ENCODE measurements at places on chromosomes 7 and 10.

- DNase-seq = no peak
Measured at GRCh38 chr10:69479240-69480067, 28.2 kb downstream of the TSPAN15 start.

DNA sequence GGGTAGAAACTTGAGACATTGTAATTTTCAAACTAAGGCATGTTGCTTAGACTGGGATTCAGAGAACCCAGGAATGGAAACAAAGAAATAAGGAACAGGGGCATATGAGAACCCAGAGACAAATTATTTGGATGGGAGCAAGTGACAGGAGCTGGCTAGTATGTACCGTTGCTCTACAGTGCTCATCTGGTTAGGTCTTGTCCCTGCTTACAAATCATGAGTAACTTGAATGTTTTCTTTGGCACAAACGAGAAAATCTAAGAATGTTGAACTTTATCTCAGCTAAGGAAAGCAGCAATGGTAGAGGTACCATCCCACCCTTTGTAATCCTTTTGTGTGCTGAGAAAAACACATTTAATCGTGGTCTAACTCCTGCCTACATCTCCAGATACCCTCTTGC lies 116.0 kb upstream of the IMMP2L start:
- DNase-seq = no peak

- DNase-seq = no peak
Measured at GRCh38 chr7:140334341-140335057, 63.8 kb downstream of the SLC37A3 start.

DNA sequence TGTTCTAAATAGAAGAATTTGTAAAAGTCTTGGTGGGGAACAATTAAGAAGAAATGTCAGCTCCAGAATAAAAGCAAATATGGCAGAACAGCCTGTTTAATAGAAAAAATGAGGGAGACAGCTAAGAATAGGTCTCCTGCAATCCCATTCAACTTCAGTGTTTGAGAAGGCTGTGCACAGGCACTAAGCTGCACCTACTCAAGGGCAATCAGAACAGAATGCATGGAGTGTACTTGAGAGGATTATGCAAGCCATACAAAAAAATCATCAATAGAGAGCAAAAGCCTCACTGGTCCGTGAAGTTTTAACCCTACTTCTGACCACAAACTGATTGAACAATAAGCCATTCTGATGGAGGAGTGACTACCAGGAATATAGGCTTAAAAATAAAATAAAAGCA lies 690.7 kb upstream of the PCDH15 start:
- DNase-seq = no peak

- no peak for DNase-seq
Measured at GRCh38 chr10:19832699-19833098, 16.5 kb downstream of the PLXDC2 start.

DNA sequence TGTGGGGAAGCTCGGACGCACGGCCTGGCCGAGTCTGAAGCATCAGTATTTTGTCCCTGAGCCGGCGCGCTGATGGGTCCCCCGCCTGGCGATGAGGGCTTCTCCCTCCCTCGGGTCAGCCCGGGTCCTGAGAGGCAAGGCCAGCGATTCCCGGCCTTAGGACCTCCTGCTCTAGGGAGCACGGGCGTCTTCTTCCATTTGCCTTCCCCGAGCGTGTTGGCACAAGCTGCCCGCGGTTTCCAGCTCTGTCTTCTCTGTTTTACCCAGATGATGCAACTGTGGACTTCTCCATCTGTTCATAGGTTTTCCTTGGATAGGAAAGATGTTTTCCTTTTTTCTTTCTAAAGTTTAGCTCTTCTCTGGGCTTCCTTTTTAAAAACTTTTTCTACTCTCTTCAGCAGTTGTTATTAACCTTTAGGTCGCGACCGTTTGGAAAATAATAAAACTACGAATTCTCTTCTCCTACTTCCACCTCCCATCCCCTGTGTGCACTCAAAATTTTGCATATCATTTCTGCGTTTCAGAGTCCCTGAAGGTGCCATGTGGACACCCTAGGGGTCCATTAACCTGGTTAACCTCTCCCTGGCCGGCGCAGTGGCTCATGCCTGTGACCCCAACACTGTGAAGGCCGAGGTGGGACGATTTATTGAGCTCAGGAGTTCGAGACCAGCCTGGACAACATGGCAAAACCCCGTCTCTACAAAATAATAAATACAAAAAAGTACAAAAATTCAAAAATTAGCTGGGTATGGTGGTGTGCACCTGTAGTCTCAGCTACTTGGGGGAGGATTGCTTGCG lies 1.4 kb upstream of the SLC25A28 start:
- no peak for DNase-seq

GRCh38 chr7:3497796-3498195 lies 196.7 kb downstream of the SDK1 start:
- no peak for DNase-seq

DNA sequence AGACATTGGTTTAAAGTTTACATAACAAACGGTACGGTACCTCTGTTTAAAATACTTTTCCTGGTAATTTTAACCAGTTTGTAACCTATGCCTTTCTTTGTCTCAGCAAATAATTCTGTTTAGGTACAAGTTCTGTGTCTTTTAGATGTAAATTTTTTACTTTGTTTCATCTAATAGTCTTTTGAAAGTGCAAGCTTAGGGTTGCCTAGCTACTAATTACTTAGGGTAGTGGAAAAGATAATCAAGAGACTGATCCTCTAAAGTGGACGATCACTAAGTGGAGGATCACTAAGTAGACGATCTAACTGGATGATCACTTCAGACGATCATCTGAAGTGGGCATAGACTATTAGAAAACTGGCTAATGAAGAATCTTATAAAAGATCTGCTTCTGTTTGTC lies 16.1 kb upstream of the FKBP9 start:
- no peak for DNase-seq

DNA sequence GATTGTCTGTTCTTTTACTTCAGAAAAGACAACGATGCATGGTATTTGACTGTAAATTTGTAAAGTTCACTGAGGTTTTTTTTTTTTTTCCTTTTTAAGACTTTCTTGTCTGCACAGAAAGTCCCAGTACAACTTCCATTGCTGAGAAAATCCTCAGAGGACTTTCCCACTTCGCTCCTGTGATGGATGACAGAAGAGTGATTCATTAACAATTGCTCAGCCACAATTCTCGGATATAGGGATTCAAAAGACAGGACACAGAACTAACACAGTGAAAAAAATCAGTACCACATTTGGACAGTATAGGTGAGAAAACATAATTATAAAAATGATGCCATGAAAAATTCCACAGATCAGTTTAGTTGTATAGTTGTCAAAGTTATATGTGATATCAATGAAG lies 48.0 kb downstream of the SEC23IP start:
- no peak for DNase-seq

- DNase-seq = no peak
Measured at GRCh38 chr7:105228555-105228954, 160.2 kb downstream of the SRPK2 start.

DNA sequence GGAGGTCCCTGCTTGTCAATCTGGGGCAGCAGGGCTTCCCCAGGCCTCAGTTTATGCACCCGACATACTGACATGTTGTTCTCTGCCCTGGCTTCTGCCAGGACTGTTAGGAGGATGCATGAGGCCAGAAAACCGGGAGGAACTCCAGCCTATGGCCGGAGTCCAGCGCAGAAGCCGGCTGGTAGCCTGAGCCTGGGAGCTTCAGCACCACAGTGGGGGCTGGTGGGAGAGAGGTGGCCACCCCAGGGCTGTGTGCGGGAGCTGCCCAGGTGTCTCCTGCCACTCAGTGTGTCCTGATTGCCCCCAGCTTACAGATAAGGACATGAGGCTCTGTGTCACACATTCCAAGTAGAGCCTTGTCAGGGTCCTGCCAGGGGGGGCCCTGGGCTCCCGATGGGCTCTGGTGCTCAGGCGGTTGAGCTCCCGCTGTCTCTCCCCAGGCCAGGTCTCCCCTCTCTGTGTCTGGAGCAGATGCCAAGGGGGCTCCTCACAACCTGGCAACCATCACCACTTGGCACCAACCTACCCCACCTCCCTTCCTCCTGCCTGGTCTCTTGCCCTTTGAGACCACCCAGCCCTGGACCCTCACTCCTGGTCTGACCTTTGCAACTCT lies 32.3 kb downstream of the PPIF start:
- DNase-seq = no peak

DNA sequence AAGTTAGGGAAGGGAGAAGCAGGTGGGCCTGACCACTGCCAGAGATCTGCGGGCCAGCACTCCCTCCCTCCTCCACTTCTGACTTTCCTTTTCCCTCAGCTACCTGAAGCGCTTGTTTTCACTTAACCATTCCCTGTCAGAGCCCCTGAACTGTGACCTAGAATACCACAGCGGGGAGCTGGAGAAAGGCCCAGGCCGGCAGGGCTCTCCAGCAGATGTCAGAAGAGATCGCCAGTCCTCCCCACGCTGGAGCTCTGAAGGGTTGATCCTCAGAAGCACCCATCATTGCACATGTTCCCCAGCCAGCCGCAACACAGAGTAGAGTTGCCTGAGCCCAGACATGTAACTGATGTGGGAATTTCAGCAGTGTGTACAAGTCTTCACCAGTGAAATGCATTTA lies 44.4 kb upstream of the GAD2 start:
- no peak for DNase-seq

GRCh38 chr10:91296471-91296870 lies 76.0 kb downstream of the PCGF5 start:
- no peak for DNase-seq

DNA sequence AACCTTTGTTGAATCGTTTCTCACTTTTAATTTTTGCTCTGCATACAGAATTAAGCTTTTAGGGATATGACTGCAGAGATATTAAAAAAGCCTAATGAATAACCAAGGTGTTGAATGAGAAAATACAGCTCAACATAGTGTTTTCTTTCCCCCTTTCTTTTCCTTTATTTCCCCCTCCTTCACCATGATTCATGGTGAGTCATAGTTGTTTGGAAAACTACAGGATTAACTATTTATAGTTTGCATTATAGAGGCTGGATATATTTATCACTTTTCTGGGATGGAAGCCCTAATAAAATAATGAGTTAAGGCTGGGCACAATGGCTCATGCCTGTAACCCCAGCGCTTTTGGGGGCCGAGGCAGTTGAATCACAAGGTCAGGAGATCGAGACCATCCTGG lies 115.0 kb downstream of the DNAJB9 start:
- DNase-seq = no peak

GRCh38 chr10:99369126-99369525 lies 40.0 kb downstream of the CNNM1 start:
- DNase-seq = no peak

DNA sequence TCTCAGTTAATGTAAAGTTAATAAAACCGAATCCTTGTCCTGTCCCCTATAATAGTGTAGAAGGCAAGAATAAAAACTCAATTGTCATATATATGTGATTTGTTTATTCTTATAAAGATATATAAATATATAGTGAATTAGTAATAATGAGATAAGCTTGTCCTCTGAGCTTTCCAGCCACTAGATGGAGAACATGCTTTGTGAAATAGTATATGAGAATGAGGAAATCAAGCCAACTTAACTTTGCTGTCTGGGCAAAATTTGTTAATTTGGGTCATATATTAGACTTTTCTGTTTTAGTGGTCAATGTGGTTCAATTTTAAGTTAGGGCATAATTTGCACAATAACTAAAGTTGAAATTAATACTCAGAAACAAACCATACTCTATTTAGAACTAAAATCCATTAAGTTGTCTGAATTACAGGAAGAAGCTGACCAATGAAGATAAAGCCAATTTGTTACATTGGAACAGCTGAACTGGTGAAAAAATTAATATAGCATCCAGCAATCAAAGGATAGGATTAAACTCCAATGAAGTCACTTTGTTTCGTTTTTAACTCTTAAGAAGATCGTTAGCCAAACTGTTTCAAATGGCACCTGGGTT lies 595.0 kb downstream of the ARL4A start:
- DNase-seq = no peak

GRCh38 chr7:4307316-4308204 lies 374.5 kb upstream of the FOXK1 start:
- no peak for DNase-seq

DNA sequence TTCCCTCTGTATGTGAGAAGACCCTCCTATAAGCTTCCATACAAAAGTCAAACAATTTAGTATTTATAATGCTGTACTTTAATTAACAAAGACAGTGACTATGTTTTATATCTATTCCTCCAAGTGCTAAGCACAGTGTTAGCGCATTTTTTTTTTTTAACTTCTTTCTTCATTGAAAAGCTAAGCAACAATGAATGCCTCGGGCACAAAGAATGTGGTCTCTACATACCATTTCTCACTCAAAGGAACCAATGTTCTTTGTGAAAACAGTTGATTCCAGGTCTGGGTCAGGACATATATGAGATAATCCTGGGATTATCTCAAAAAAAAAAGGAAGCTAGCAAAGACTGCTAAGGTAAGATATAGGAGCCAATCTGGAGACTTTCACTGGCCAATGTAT lies 26.2 kb upstream of the REEP3 start:
- DNase-seq = no peak

GRCh38 chr10:86291616-86292340 lies 74.8 kb downstream of the GRID1 start:
- no peak for DNase-seq

DNA sequence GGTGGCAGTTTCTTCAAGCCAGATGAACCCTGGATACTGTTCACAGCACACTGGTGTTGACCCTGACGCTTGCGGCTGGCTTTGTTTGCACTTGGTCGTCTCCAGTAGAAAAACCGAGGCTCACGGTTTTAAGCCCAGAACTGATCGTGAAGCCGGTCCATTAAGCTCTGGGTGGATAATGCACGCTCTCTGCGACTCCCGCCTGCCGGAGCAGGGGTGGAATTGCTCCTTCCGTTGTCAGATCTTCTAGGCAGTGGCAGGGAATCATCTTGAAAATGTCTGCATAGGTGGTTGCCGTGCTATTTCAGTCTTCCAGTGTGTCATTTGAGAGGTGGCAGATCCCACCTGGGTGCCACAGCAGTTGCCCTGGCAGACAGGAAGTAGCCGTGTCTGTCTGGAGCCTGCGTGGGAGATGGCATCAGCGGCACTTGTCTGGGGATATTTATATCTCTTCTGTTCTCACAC lies 35.9 kb upstream of the AP5Z1 start:
- DNase-seq = no peak

DNA sequence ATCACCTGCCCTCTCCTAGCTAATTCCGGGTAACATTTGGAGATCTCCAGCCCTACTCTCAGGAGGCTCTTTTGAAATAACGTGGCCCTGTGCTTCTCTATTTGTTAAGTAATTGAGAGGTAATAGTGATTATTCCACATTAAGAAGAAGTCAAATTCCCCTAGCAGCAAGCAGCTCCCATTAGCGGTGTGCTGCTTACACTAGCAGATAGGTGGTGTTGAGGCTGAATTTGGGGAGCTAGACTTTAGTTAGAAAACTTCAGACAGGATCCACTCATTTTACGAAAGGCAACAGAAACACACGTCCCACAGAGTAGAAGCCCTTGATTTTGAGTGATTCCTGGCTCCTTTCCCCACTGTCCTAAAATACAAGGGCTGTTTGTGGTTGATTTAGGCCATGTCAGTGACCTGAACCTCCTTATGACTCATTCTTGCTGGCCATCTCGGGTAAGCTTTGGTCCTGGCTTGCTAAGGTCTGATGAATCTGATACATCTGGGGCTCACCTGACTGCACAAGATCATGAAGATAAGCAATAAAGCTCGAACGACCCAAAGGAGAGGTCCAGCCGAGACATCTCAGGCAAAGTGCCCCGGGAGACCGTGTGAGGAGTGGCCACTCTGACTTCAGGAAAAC lies 77.2 kb downstream of the FAM204A start:
- no peak for DNase-seq

DNA sequence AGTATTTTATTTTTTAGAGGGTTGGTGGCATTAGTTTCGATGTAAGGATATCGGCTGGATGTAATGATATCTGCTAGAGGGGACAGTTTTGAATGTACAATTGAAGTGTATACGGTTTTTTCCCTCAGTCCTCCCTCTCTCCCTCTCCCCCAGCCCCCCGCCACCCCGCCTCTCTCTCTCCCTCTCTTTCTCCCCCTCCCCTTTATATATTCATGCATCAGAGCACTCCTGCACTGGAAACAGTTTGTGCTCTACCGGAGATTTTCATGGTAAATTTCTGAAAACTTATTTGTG lies 1.6 kb downstream of the GLCCI1 start:
- DNase-seq = no peak

All from stimulated activated CD8-positive, alpha-beta memory T cell treated with anti-CD3 and anti-CD28 coated beads, Interleukin-4, amount 100 ng/mL, for 24 hours (primary cell).